Breast epithelium (tissue), 4 donors: ENCODE measurements at places on chromosomes 2 and 18. TPM values are rescaled to one million over a fixed set of nuclear protein-coding genes. Genes with fewer than 3 reads are reported as not detected.

DNA sequence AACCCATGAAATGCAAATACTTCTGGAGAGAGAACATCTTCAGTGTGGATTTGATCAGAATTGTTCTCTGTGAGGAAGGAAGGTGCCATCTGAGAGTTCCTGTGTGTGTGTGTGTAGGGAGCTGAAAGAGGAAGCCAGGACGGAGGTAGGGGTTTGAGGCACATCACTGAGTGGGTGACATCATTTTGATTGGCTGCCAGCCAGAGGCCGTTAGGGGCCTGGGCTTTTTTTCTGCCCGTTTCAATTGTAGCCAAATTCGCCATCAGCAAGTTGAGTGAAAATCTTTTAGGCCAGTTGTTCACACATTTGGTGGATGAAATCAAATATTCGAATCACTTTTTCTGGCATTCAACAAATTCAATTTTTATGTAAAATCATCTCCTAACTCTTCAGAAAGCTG, 48.9 kb downstream of the TSN start:
- no peaks in the 10 kb centered on the region for H3K27me3 ChIP-seq
- H3K27ac ChIP-seq: no peak overlapping the region
- no peaks in the 10 kb centered on the region for H3K4me1 ChIP-seq

Gene BOLL
- total RNA-seq: not detected

Gene SLC14A1
- total RNA-seq: 2.3 TPM

Gene GAREM1
- 13.4 TPM for total RNA-seq

Gene NAT8
- total RNA-seq: not detected

GRCh38 chr2:119117408-119117807, 41.1 kb downstream of the C1QL2 start:
- no peaks in the 10 kb centered on the region for H3K4me1 ChIP-seq
- H3K36me3 ChIP-seq: no peaks in the 10 kb centered on the region
- DNase-seq: no peak
- no peak overlapping the region for H3K4me3 ChIP-seq

- H3K27me3 ChIP-seq: no peaks in the 10 kb centered on the region
- H3K4me1 ChIP-seq: no peaks in the 10 kb centered on the region
- H3K27ac ChIP-seq: no peak overlapping the region
- no peak overlapping the region for H3K4me3 ChIP-seq
Measured at GRCh38 chr2:8407332-8407731, 274.5 kb upstream of the ID2 start.

DNA sequence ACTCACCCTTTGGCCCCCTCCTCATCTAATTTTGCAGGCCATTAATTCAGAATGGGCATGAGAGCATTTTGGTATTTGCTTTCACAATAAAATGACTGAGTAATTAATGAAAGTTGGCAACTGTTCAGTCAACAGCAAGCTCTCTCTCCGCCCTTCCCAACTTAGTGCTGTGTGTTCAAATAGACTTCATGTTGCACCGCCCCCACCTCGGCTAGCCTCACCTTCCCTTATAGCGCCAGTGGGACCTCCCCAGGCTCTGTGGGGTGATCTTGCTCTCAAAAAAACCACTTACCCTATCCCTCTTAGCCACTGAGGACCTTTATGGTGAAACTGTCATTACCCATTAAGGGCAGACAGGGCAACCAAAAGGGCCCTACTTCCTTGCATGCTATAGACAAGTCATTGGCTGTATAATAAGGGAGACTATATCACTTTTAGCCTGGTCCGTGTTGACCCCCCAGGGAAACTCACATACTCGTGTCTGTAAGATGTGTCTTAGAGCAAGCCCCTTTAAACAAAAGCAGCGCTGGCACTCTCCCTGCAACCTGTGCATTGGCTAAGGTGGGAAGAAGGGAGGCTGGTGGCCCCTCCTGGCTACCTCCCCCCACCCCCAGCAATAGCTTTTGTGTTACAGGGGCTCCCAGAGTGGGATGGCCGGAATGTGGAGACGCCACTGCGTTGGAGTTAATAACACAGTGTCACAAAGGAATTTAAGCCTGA, 15.2 kb downstream of the EN1 start:
- H3K4me3 ChIP-seq: no peak overlapping the region
- peaks cover 3% of the 10 kb centered on the region for H3K4me1 ChIP-seq
- no peak for DNase-seq
- H3K27ac ChIP-seq: no peak overlapping the region
- H3K36me3 ChIP-seq: no peaks in the 10 kb centered on the region

DNA sequence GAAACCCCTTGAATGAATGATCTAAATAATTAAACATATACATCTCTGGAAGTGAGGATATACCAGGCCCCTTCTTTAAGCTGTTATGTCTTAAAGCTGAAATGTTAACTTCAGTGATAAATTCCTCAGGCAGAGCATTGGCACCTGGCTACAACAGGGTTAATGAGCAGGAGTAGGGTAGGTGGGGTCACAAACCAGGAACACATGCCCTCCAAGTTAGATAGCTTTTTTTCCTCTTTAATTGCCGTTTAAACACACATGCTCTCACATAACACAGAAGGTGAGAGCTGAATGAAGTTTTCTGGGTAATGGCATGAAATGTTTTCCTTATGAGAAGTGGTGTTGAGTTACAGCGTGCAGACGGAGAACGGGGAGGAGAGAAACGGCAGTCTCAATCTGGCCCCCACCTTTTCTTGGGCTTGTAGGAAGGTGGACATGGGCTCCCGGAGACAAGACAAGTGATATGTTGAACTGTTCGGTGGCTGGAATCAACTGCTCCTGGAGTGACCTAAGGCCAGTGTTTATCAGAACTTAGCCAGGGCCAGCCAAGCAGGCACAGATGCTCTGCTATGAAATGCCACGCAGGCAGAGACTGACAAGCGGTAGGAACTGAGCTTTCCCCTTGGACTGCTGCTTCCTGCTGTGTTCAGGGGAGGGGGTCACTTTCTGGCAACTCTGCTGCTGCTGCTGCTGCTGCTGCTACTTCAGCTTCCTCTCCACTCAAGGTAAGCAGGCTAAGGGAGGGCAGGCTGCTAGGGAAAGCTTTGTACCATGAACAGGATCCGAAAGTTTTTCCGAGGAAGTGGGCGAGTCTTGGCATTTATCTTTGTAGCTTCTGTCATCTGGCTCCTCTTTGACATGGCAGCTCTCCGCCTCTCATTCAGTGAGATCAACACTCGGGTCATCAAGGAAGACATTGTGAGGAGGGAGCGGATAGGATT, at the start of gene GALNT5:
Gene GALNT5, plus strand, starts transcription at position 394 of the 941 bp plus-strand sequence. Its CDS starts 378 bp downstream, at position 772.
- H3K4me1 ChIP-seq: no peaks in the 10 kb centered on the region
- no peak for DNase-seq
- H3K27me3 ChIP-seq: no peaks in the 10 kb centered on the region
- no peaks in the 10 kb centered on the region for H3K36me3 ChIP-seq

Gene C2orf78
- total RNA-seq: not detected

- no peak overlapping the region for H3K4me3 ChIP-seq
- H3K27ac ChIP-seq: no peak overlapping the region
- H3K36me3 ChIP-seq: no peaks in the 10 kb centered on the region
Measured at GRCh38 chr2:28577791-28578680, 82.2 kb downstream of the PLB1 start.

DNA sequence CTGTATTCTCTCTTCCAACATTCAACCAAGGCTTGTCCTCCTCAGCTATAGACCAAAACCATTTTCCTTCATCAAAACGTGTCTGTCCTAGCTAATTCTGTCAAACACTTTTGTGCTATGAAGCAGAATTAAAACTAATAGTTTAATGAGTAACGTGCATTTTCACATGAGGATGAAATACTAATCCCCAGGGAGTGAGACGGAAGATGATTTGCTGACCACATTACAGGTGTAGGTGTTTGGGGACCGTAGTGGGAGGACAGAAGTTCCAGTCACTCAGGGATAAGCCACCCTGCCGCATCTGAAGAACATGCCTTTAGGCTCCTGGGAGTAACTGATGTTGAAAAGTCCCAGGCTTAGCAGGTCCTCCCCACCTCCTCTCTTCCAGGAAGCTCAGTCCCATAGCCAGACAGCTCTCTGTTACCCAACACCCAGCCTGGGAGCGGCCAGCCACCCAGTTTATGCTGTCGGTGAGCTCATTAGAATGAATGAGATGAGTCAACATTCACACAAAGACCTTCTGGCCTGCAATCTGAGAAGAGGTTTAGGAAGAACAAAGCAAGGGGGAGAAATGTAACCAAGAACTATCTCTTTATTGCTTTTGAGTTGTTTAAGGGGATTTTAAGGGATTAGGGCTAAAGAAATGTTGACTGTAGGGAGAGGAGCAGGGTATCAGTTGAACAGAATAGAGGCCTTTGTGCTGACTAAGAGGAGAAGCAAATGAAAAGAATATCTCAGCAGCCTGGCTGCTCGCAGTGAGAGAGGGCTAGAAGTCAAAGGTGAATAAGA, 122.5 kb downstream of the FOXI3 start:
- DNase-seq: no peak
- H3K27ac ChIP-seq: no peak overlapping the region
- H3K36me3 ChIP-seq: no peaks in the 10 kb centered on the region
- H3K27me3 ChIP-seq: no peaks in the 10 kb centered on the region
- H3K4me3 ChIP-seq: no peak overlapping the region
- H3K4me1 ChIP-seq: no peaks in the 10 kb centered on the region

- no peaks in the 10 kb centered on the region for H3K4me1 ChIP-seq
- H3K27ac ChIP-seq: no peak overlapping the region
- H3K36me3 ChIP-seq: no peaks in the 10 kb centered on the region
- DNase-seq: no peak
Measured at GRCh38 chr2:63520793-63521192, 67.5 kb downstream of the WDPCP start.

GRCh38 chr2:219621935-219622334, 5.5 kb upstream of the SLC4A3 start:
- no peaks in the 10 kb centered on the region for H3K36me3 ChIP-seq
- H3K27me3 ChIP-seq: no peaks in the 10 kb centered on the region
- H3K4me1 ChIP-seq: no peaks in the 10 kb centered on the region
- no peak overlapping the region for H3K27ac ChIP-seq
- no peak for DNase-seq

DNA sequence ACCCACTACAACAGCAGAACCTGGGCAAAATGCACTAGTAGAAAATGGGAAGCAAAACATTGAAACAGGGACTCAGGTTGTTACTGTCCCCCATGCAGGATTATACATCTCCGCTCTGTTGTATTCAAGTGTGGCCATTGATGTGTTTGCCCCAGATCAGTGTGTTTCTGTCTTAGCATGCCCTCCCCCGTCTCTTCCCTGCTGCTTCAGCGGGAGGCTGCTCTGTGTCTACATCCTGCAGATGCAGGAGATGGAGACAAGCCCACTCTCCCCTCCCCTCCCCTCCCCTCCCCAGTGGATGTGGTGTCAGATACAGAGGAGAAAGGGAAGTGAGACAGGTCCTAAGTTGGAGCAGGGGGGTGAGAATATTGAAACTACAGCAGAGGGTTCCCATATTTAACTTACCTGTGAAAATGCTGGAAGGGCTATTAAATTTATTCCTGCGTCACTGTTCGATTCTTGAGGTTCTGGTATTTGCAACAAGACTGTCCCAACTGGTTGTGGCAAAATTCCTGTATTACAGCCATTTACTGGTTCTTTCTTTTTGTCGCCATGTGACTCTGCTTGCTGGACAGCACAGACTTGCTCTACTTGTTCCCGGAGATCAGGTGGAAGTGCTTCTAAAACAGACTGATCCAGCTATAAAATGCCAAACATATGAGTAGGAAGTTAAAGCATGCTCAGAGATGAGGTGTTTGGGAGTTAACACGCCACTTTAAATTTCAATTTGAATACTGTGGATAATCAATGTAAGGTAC, 67.0 kb downstream of the EIF5B start:
- no peak overlapping the region for H3K4me3 ChIP-seq
- peaks cover 10% of the 10 kb centered on the region for H3K36me3 ChIP-seq
- H3K27me3 ChIP-seq: no peaks in the 10 kb centered on the region
- H3K27ac ChIP-seq: peak overlapping the region; percentile 60

GRCh38 chr2:110853516-110853915, 121.1 kb downstream of the ACOXL start:
- H3K4me3 ChIP-seq: no peak overlapping the region
- no peaks in the 10 kb centered on the region for H3K36me3 ChIP-seq
- no peak for DNase-seq
- H3K27ac ChIP-seq: no peak overlapping the region
- no peaks in the 10 kb centered on the region for H3K4me1 ChIP-seq
- no peaks in the 10 kb centered on the region for H3K27me3 ChIP-seq

- H3K4me3 ChIP-seq: no peak overlapping the region
- H3K4me1 ChIP-seq: no peaks in the 10 kb centered on the region
- DNase-seq: no peak
- no peaks in the 10 kb centered on the region for H3K27me3 ChIP-seq
- no peak overlapping the region for H3K27ac ChIP-seq
Measured at GRCh38 chr2:190584980-190585661, 50.6 kb upstream of the NEMP2 start.

DNA sequence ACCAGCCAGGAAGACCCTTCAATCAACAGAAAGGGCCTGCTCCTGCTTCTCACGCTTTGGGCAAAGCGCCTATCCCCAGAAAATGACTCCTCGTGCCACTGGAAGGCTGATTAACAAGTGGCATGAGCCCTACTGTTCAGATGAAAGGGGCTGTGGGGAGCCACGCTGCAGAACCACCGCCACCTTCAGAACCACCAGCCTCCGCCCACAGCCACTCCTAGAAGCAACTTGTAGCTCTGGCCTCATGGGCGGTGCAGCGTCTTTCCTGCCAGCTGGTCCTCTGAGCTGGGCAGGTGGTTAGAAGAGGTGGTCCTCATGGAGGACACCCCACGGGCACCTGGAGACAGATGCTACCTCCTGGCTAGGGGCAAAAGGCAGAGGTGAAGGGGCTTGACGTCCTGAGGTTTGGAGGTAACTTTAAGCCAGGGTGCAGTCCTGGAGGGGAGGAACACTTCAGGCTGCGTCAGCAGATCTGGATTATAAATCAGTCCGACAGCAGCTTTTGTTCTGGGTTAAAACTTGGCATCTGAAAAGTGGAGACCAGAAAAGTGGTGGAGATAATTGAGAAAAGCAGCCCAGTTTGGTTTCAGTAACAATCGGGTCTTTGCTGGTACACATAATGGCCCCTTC, 861 bp upstream of the SEMA4C start:
- H3K27me3 ChIP-seq: no peaks in the 10 kb centered on the region
- peak overlapping the region; percentile 94 for H3K27ac ChIP-seq
- peak overlapping the region; percentile 92 for H3K4me3 ChIP-seq
- H3K4me1 ChIP-seq: peaks cover 10% of the 10 kb centered on the region
- H3K36me3 ChIP-seq: no peaks in the 10 kb centered on the region
- DNase-seq: peak; percentile 59

Gene CDK5R2
- total RNA-seq: not detected

GRCh38 chr18:66647671-66648070, 43.8 kb upstream of the CDH19 start:
- no peaks in the 10 kb centered on the region for H3K4me1 ChIP-seq
- no peak for DNase-seq
- no peak overlapping the region for H3K4me3 ChIP-seq
- no peaks in the 10 kb centered on the region for H3K36me3 ChIP-seq
- no peak overlapping the region for H3K27ac ChIP-seq

DNA sequence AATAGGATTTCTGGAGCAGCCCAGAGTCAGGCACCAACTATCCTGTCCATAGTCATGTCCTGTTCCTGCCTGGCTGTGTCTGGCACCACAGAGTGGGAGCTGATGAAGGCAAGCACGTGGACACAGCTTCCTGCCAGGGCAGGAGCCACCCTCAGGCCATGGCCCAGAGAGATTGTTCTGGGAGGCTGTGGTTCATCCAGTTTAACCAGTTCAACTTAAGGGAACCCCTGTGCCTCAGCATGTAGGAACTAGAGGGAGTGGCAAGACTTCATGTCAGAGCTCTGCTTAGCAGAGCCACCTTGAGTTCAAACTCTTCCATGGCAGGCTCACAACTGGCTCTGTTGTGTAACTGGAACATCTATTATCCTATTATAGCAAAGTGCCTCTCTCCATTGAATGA, 73.2 kb upstream of the NCKAP5 start:
- H3K27me3 ChIP-seq: no peaks in the 10 kb centered on the region
- H3K4me1 ChIP-seq: no peaks in the 10 kb centered on the region
- H3K4me3 ChIP-seq: no peak overlapping the region
- peak; percentile 91 for DNase-seq
- peak overlapping the region; percentile 63 for H3K27ac ChIP-seq
- H3K36me3 ChIP-seq: no peaks in the 10 kb centered on the region
